ENCODE measurements at places on chromosomes 13 and 19.

DNA sequence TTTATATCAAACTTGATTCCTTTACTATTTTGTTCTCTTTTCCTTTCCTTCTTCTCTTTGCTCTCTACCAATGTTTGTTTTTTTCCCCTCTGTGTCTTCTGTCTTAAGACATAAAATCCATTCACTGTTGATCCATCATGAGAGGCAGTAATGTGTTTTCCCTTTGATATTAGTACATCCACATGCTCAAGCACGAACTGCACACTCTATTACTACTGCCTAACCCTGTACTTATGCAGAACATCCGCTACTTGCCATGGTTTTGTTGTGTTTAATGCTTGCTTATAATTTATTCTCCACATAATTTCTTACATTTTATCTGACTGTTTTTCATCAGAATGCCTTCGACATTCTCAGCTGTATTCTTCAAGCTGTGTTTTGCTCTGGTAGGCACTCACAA is 159.0 kb upstream of the PCDH9 start:
- no peak for DNase-seq

DNA sequence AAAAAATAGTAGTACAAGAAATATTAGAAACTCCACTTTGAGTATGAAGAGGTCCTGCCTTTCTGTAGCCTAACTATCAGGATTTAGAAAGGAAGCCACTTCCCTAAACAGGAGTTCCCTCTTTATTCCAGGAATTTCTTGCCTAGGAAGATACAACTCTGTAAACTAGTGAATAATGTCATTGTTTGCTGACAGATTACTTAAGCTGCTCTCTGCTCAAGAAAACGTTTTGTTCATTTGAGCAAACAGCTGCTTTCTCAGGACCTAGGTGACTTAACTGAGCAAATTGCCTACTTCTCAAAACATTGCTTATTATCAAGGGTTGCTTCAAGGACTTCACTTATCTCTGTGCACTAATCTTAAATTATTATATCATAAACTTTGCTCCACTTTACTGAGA is 1419.4 kb upstream of the SLC10A2 start:
- no peak for DNase-seq

DNA sequence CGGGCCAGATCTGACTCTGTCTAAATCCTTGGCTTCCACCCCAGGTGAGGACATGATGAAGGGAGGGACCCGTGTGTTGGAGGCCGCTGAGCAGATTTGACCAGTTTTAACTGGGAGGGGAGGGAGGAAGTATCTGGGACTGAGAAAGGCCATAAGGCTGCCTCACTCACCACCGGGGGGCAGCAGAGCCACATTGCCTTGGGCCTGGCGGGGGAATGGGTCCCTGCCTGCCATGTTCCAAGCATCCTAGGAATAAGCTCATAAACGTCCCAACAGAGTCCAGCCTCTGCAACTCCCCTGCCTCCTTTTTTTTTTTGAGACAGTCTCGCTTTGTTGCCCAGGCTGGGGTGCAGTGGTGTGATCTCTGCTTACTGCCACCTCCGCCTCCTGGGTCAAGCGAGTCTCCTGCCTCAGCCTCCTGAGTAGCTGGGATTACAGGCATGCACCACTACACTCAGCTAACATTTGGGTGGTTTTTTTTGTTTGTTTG is 15.5 kb downstream of the MAST3 start:
- DNase-seq: peak; percentile 63

GRCh38 chr19:17069193-17069592 is 6.1 kb downstream of the HAUS8 start:
- no peak for DNase-seq

DNA sequence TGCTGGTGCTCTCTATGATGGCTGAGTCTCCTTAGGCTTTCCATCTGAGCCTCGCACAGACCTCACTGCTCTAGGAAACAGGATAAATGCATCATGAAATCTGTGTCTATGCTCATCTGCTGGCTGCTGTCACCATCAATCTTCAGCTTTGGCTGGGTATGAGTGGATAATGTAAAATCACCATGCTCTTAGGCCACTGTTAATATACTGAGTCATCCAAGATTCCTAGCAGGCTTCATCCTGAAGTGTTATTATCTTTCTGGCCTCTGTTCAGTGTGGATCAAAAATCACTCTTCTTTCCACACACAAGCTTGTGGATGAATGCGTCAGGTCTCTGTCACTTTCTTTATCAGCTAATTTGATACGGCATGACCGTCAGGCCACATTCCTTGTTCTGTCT is 317.4 kb downstream of the NALCN start:
- no peak for DNase-seq

- no peak for DNase-seq
These were observed 88.8 kb downstream of the ENOX1 start for GRCh38 chr13:43698009-43698408.

DNA sequence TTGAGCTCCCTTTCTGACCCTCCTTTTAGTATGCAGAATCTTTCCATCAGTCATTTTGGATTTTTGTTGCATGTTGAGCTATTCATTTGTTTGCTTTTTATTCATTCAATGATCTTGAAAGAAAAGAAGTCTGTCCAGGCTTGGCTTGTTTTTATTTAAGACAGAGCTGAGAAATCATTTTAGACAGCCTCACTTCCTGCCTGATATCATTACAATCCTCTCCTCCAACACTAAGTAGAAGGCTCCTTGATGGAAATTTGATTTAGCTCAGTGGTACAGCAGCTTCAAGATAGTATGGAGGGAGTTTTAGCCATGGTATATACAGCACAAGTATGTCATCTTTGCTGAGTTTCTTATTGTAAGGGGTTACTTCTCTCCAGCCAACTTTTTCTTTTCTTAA is 28.4 kb downstream of the MBNL2 start:
- DNase-seq: no peak

- DNase-seq: no peak
These were observed 774.8 kb downstream of the GPC5 start for GRCh38 chr13:92173254-92173653.

- DNase-seq: no peak
These were observed 85.7 kb downstream of the C13orf42 start for GRCh38 chr13:51025245-51025905.

DNA sequence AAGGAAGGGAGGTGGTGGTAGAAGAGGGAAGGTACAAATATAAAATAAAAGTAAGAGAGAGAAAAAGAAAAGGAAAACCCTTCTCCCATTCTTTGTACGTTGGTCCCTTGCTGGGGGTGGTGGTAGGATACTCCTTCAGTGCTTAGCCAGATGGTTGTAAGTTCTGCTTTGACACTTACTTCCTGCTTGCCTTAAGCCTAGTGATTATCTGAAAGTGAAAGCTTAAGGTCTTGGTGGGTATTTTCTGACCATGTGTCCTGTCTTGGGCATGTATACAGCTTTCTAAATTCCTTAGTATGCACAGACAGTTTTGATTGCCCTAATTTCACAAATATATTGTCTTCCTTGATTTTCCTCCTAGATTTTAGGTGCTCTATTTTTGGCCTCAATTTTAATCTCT is 314.8 kb downstream of the PCDH17 start:
- DNase-seq: no peak

GRCh38 chr19:13982773-13983172 is 23.3 kb downstream of the RFX1 start:
- no peak for DNase-seq

- DNase-seq: peak; percentile 16
These were observed 204.7 kb downstream of the FGF14 start for GRCh38 chr13:102197193-102197592.

- DNase-seq: peak; percentile 95
These were observed 483.3 kb upstream of the SPRY2 start for GRCh38 chr13:80824229-80824628.

DNA sequence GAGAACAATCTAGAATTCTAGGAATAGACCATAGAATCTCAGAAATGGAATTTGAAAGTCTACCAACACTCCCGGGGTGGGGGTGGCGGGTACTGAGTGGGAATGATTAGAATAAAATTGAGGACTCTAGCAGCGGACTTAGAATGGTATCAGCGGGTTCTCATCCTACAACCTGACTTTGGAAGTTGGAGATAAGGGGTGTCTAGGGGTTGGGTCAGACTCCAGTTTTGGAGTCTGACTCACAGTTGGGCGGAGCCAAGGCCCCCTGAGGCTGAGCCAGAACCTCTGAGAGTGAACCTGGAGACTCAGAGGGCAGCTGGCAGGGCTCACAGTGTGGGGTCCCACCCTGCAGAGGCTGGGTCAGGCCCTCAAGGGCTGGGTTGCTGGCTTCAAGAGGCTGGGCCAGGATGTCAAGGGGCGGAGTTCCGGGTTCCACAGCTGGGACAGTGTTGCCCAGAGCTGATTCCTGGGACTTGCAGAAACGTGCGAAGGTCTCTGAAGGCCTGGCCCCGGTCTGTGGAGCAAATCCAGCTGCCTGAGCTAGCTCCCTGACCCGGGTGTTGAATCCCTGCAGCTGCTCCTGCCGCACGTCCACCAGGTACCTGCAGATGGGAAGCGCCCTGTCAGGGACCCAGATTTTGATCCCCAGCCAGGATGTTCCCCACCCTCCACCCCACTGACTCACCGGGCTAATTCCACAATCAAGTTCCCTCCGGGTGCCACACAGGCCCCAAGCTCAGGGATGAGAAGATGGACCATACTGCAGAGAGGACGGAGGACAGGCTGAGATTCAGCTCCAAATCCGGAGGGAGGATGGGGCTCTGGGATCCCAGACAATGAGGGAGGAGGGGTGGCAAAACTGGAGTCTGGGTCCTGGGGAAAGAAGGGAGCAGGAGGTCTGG is 1.6 kb upstream of the TNNI3 start:
- DNase-seq: no peak

DNA sequence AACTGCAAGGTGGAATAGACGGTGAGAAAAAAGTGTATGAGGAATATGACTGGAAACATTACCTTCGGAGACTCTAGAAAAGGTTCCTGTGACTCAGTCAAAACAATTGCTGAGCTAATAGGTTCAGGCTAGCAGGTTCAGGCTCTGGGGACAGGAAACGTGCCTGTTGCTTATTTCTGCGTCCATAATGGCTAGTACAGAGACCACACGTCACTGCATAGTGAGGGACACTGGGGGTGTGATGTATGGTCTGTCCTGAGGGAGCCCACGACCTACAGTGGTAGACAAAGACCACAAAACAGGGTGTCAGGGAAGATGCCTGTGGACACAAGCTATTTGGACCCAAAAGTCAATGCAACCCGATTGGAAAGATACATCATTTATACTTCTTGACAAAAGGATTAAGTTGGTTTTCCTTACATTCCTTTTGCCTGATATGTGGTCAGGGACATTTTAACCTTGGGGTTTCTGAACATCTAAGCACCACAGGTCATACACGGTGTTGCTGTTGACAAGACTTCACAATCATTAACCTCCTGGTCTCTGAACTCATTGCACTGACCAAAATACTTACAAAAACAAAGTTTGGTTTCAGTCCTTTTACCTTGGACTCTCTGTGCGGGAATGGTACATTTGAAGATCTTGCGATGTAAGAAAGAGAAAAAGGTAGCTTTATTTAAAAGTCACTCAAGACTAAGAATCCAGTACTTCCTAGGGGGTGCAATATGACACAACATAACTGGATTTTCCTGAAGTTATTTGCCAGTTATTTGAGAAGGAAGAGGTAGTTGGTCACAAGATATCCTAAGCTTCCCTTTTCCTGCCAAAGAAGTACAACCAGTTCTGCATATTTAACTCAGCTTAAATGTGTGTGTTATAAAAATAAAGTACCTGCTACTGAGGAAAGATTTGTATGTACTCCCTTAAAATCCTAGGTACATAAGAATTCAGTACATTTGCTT is 20.0 kb downstream of the CRYL1 start:
- DNase-seq: no peak

- DNase-seq: no peak
These were observed 42.1 kb upstream of the TPM4 start for GRCh38 chr19:16034180-16034579.

- peak; percentile 65 for DNase-seq
These were observed 18.4 kb downstream of the SPATA13 start for GRCh38 chr13:24178847-24179485.

- DNase-seq: no peak
These were observed 870.2 kb downstream of the EFNB2 start for GRCh38 chr13:105665284-105665683.

- DNase-seq: no peak
These were observed 8.9 kb downstream of the ZNF546 start for GRCh38 chr19:40005691-40006272.

DNA sequence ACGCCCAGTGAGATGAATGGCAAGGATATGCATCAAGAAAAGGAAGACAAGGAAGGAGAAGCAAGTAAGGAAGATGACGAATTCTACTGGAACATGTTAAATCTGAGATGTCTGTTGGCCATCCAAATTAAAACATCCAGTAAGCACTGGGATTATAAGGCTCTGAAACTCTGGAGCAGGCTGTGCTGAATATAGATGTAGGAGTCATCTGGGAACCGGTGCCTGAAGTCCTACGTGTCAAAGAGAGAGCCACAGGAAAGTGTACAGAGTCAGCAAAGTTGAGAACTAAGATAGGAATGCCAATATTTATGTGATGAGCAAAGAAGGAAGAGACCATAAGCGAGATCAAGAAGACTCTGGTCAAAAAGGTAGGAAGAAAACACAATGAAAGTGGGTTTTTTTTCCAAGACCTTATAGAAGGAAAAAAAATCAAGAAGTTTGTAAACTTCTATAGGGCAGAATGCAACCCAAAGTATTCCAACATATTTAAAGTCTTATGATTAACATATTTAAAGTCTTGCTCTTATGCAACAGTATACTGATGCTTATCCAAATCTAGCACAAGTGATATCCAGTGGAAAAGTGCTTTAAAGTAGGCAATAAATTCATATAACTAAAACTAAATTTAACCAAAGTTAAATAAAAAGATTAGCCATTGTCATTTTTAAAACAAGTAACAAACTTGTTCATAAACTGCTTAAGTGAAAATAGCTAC is 51.2 kb upstream of the EEF1AKMT1 start:
- DNase-seq: no peak

DNA sequence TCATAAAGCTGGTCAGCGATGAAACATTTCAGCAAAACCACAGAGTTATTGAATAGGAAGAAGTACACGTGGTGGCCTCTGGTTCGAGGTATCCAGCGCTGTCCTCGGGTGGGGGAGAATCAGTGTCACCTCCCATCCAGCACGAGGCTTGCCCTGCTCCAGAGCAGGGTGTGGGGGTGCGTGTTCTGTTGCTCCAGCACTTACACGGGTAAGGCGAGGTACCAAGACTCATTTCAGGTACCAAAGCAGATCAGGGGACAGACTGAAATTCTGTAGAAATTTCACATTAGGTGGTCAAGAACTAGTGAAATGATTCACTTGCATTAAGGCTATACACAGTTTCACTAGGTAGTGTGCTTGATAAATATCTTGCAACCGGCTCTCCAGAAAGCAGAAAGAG is 164.2 kb upstream of the SOX1 start:
- no peak for DNase-seq

DNA sequence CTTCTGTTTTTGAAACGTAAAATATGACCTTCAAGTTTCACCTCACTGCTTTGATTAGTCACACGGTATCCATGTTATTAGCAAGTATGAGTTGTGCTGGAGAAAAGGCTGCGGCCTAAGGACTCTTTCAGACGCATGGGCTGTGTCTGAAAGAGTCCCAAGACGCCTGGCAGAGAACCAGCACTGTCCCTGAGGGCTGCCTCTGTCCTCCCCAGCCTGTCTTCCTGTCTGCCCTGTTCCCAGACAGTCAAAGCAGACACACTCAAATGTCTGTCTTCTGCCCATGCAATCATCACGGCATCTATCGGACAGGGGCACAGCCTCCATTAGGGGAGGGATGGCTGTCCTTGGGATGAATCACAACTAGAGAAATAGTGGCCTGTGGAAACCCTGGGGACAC is 65.5 kb downstream of the DPY19L3 start:
- DNase-seq: no peak

GRCh38 chr13:28564030-28564429 is 69.1 kb upstream of the FLT1 start:
- no peak for DNase-seq

Data from fibroblast of gingiva (primary cell).